ENCODE measurements at places on chromosomes 2 and 18. TPM values are rescaled to one million over a fixed set of nuclear protein-coding genes. Genes with fewer than 3 reads are reported as not detected.

Gene KLHL30
- not detected for total RNA-seq

Gene RGPD4
- not detected for total RNA-seq

Gene CFAP65
- not detected for total RNA-seq

Gene DNAH7
- total RNA-seq = under 0.01 TPM

Gene ALLC
- total RNA-seq = not detected

Gene CYP1B1
- total RNA-seq = 1.6 TPM

Gene HPCAL1
- total RNA-seq = 71.6 TPM

Gene FAP
- 4.5 TPM for total RNA-seq

Gene APLF
- 5.6 TPM for total RNA-seq

Gene HRH4
- total RNA-seq = 0.10 TPM

Gene LBH
- total RNA-seq = 23.0 TPM

Gene CDH19
- total RNA-seq = not detected

Gene GPR39
- total RNA-seq = 0.10 TPM

Gene ALK
- total RNA-seq = not detected

Gene TCF23
- total RNA-seq = not detected

Gene LRP1B
- under 0.01 TPM for total RNA-seq

Gene CDC42EP3
- 66.0 TPM for total RNA-seq

Gene UGT1A8
- total RNA-seq = not detected

Gene SIX3
- not detected for total RNA-seq

Gene ANKRD62
- total RNA-seq = not detected

Gene DSG4
- total RNA-seq = not detected
